ENCODE measurements at places on chromosomes 2 and 18.

DNA sequence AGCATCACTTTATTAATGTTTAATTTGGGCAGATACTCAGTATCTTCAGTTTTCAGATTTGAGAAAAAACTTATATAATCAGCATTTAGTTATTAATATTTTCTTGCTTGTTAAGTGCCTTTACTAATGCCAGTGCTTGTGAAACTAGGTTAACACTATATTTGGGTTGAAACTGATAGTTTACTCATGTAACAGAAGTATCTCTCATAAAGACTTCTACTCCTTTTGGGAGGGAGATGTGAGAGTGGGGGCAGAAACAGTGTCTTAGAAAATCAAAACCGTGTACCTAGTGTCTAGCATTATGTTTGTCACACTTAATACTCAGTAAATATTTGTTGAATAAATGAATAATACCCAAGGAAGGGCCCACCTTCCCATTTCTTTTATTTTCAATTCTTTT lies 129.5 kb downstream of the MSTN start:
- no peak for DNase-seq

DNA sequence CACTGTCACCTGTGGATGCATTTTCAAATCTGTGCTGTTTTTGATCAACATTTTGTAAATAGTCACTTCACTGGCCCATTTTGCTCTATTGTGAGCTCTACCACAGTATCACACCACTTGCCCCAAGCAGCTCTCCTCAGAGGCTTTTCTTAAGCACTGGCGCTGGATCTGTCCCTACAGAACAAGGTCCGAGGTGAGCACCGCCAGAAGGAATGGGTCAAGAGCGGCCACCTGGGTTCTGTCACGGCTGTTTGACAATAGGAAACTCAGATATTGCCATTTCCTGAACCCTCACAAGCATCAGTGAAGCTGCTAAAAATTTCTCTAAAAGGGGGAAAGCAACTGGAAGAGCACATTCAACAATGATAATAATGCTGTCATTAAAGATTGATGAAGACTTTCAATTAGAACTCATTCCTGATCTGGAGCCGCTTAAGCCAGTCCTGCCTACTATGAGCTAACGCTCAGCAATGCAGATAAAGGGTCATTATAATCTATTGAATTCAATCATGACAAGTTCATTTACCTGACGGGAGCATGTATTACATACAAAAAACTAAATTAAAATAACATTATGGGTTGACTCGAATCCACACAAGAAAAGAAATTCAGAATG lies 514.0 kb downstream of the GALR1 start:
- no peak for DNase-seq

GRCh38 chr2:80894486-80894885 lies 589.9 kb upstream of the LRRTM1 start:
- DNase-seq, result no peak

DNA sequence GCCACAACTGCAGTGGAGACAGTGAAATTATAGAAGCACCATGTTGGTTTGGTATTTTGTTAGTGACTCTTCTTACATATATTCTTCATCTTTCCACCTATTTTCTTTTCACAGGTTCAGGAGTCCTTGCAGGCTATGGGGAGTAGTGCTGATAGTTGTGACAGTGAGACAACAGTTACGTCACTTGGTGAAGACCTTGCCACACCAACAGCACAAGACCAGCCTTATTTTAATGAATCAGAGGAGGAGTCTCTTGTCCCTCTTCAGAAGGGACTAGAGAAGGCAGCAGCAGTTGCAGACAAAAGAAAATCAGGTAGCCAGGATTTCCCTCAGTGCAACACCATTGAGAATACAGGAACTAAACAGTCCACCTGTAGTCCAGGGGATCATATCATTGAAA lies 23.6 kb downstream of the ITPRID2 start:
- DNase-seq, result no peak

GRCh38 chr2:98893911-98894321 lies 42.1 kb downstream of the CRACDL start:
- DNase-seq, result no peak

- DNase-seq, result no peak
These were observed 130.6 kb downstream of the CLIP4 start for GRCh38 chr2:29245742-29246382.

DNA sequence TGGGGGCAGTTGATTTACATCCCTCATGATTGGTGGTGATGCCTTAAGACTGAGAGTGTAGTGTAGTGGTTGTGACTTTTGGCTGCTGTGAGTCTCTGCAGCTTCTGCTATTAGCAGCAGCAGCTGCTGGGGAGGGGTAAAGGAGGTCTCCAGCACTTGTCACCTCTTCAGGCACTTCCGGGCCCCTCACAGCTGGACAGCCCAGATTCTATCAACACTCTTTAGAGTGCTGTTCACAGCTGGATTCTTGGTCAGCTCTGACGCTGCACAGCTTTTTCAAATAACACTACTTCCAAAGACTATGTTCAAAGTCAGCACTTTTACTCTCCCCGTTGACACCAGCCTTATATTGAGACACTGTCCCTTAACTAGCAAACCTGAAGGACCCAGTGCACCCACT lies 396.0 kb downstream of the MEIS1 start:
- DNase-seq, result no peak

DNA sequence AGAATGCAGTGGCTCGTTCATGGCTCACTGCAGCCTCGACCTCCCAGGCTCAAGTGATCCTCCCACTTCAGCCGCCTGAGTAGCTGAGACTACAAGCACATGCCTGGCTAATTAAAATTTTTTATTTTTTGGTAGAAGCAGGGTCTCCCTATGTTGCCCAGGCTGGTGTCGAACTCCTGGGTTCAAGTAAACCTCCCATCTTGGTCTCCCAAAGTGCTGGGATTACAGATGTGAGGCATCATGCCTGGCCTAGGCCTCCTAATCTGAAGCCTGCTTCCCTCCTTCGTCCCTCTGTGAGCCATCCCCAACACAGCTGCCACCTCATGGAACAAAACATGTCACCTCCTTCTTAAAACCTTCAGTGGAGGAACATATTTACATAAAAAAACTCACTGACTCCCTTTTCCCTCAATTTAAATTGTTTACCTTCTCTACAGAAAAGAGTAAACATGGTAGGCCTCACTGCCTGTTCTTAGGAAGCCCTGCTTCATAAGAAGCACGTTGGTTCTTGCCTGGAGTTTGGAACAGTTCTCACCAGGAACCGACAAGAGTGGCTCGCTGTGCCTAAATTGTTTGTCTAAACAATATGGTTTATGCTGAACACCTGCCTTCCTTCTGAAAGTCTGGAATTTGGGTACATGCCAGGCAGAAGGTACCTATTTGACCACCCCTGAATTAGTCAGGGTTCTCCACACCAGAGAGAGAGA lies 12.1 kb upstream of the RHOB start:
- no peak for DNase-seq
